ENCODE measurements at places on chromosomes 3 and 15. TPM values are rescaled to one million over a fixed set of nuclear protein-coding genes. Genes with fewer than 3 reads are reported as not detected.
A peak's percentile ranks its signal among the peaks of the same experiment; 100 is the strongest.

Gene MME
- total RNA-seq = 1.8 TPM

Gene CCDC12
- 40.0 TPM for total RNA-seq

Gene CCR3
- 0.28 TPM for total RNA-seq

Gene STARD9
- total RNA-seq = 5.0 TPM

- no peak for DNase-seq
Observed at GRCh38 chr15:40990080-40990479, 36.8 kb downstream of the CHAC1 start.

Gene FBN1
- total RNA-seq = 16.8 TPM

Gene TEX55
- total RNA-seq = not detected

- no peak for DNase-seq
Observed at GRCh38 chr3:43215138-43215537, 71.2 kb upstream of the SNRK start.

DNA sequence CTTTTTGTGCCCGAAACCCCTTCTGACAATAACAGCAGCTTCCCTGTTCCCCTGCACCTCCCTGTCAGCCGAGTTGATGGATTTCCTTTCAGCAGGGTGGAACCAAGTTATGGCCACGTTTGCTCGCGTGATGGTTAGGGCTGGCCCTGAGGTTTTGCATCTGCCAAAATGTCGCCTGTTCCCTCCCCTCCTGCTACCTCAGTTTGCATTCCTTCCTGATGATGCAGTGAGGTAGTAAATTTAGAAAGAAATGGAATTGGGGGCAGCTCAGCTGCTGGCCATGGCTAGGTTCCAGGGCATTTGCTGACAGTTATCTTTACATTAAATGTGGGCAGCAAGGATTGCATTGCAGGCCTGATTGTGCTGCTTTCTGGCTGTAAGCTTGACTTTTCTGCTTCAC, 13.2 kb downstream of the LIMD1 start:
- DNase-seq = no peak

- peak; percentile 81 for DNase-seq
Observed at GRCh38 chr3:25782938-25783660, at the start of gene NGLY1. TSS of gene NGLY1 (minus strand) at chr3:25783443. CDS start at chr3:25783390, 53 bp downstream.

All from left colon (tissue), 2 donors.